ENCODE measurements at places on chromosomes 3 and 15. TPM values are rescaled to one million over a fixed set of nuclear protein-coding genes. Genes with fewer than 3 reads are reported as not detected.

Gene NEK11
- 1.6 TPM for total RNA-seq

Gene CORO2B
- not detected for total RNA-seq

Gene CILP
- total RNA-seq, result 0.04 TPM

Gene SIN3A
- 106 TPM for total RNA-seq
